ENCODE measurements at places on chromosomes 12 and 14.

DNA sequence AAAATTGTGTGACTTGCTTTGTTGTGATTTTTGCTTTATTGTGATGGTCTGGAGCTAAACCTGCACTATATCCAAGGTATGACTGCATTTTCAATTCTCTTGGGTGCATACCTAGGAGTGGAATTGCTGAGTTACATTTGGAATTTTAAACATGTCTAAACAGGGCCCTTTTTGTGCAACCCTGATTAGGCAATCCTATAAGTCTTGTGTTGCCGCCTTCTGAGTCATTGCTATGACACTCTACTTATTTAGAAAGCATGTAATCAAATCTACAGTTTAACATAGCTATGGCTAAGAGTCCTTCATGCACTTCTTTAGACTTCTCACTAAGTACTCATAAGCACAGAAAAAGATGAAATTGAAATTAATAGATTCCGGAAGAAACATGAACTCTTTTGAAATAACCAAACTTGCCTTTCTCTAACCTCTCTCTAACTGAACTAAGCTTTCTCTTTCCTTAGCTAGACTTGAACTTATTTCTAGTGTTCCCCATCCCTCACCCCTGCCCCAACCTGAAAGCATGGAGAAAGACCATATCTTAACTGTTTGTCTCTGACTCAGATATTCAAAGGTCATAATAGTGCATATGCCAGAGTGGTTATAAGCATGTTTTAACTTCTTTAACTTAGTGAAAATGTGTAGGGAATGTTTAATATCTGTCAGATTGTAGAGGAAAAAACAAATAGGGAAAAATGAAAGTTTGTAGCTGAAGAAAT, 203.0 kb downstream of the SNAPC1 start:
- no peak for DNase-seq

DNA sequence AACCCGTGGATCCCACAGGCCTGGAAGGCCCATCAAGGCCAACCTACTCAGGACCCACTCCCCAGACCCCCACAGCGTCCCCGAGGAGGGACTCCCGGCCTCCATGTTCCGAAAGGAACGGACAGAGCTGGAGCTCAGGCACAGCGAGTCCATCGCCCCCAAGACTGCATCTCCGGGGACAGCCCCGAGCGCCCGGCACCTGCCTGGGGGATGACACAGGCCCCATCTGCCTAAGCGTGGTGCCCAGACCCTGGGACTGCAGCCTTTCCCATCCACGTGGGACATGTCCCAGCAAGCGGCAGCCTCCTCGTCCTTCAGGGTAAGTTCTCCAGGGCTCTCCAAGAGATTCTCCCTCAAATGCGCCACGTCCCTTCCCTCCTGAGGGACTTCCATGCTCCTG, 12.1 kb upstream of the DIO3 start:
- DNase-seq = no peak

GRCh38 chr14:60681271-60681670, 32.0 kb upstream of the SIX1 start:
- DNase-seq = no peak

DNA sequence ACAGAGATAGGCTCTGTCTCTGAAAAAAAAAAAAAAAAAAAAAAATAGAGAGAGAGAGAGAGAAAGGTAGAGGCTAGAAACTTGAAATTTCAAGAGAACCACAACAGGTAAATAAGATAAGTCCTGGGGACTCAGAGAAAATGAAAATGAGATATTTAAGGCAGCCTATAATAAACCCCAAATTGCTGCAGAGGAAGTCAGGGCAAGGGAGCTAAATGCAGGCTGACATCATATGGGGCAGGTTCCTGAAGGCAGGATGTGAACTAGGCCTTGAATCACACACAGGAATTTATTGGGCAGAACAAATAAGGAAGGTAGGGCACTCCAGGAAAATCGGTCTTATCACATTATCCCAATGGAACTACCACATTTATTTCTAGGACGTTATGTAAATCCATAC, 54.9 kb upstream of the NUDT4 start:
- DNase-seq = no peak

DNA sequence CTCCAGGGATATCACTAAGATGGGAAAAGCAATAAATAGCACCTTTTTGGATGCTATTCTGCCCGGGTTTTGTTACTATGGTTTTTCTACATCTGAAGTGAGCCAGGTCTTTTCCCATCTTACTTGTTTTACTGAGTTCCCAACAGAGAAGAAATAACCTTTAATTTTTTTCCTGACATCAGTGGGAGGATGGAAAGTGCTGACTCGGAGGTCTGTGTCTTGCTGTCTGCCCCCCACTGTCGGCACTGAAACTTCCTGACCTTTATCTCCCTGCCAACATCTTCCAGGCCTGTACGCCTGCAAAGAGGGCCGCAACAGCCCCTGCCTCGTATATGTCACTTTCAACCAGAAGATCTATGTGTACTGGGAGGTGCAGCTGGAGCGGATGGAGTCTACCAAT, 11.0 kb downstream of the ITFG2 start:
- DNase-seq = no peak

GRCh38 chr12:20044846-20045245, 323.5 kb upstream of the PDE3A start:
- DNase-seq = no peak

- DNase-seq = no peak
Measured at GRCh38 chr14:53942970-53943750, 13.5 kb downstream of the BMP4 start.

DNA sequence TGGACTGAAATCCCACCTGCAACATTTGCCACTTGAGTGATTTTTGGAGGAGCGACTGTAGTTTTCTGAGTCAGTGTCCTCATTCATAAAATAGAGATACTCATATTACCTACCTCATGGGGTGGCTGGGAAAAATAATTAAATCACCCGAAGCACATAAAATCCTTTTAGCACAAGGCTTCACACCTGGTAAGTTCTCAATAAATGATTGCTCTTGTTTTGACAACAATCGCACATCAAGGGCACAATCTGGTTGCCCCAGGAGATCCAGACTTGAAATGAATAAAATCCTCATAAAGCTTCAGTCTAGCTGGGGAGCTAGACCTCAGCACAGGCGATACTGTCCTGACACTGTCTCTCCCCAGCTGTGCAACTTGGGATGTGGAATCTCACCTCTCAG, 76.0 kb upstream of the CCDC60 start:
- no peak for DNase-seq

DNA sequence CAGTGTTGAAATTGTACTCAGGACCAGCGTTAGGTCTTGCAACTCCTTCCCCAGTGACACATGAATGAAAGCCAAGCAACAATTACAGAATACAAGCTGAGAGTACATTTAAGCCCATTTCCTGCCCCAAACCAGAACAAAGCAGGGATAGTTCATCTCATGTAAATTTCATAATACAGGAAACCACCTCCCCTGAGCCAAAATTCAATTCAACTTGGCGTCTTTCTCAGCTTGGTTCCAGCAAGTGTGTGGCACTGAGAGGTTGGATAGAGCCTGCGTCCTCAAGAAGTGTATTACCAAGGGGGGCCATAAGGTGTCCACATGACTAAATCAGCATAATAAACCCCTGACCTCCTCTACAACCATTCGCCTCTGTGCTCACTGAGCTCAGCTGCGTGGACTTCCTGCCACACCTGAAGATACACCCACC, 278.9 kb upstream of the CRY1 start:
- DNase-seq = no peak

DNA sequence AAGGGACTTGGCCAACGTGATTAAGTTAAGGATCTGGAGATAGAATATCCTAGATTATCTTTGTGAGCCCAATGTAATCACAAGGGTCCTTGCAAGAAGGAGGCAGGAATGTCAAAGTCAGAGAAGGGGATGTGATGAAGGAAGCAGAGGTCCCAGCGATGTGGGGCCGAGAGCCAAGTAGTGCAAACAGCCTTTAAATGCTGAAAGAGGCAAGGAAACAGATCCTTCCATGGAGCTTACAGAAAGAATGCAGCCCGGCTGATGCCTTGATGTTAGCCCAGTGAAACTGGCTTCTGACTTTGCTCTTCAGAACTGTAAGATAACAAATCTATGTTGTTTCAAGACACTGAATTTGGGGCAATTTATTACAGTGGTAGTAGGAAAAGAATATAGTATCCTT, 74.9 kb downstream of the NEDD1 start:
- DNase-seq = no peak

GRCh38 chr14:59256331-59256730, 67.9 kb downstream of the DAAM1 start:
- no peak for DNase-seq

DNA sequence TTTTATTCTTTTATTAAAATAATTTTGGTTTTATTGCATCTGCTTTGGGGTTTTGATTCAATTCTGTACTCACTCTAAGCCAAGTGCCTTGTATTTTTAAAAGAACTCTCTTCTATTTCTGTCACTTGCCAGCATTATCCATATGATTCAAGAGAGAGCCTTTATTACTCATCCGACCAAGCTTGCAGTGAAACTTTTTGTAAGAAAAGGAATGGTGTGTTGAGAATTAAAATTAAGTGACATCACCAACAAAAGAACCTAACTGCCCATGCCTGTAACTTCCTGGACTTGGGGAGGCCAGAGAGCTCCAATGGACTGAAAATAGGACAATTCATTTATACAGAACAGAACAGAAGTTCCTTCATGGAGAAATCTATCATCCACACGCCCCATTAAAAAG, 52.1 kb downstream of the GALNT4 start:
- no peak for DNase-seq

- DNase-seq = no peak
Measured at GRCh38 chr14:96999654-97000155, 202.5 kb downstream of the VRK1 start.

DNA sequence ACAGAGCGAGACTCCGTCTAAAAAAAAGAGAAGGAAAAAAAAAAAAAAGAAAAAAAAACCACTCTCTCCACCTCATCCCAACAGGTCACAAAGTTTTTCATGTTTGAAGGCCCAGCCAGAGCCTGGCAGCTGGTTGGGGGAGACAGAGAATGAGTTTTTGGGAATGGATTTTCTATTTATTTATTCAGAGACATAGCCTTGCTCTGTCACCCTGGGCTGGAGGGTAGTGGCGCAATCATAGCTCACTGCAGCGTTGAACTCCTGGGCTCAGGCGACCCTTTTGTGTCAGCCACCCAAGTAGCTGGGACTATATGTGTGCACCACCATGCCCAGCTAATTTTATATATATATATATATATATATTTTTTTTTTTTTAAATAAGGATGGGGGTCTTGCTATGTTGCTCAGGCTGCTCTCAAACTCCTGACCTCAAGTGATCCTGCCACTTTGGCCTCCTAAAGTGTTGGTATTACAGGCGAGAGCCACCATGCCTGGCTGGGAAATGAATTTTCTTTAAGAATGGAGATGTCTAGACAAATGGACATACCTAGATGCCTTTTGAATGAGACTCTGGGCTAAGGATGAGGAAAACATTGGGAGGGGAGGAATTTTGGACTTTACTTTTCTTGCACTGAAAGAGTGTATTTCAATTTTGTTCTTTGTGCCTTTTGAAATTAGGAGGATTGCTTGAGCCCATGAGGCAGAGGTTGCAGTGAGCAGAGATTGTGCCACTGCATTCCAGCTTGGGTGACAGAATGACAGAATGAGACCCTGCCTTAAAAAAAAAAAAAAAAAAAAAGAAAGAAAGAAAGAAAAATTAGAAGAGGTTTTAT, 16.9 kb upstream of the PPP1R1A start:
- no peak for DNase-seq

- no peak for DNase-seq
Measured at GRCh38 chr14:72796935-72797334, 97.0 kb downstream of the DPF3 start.

DNA sequence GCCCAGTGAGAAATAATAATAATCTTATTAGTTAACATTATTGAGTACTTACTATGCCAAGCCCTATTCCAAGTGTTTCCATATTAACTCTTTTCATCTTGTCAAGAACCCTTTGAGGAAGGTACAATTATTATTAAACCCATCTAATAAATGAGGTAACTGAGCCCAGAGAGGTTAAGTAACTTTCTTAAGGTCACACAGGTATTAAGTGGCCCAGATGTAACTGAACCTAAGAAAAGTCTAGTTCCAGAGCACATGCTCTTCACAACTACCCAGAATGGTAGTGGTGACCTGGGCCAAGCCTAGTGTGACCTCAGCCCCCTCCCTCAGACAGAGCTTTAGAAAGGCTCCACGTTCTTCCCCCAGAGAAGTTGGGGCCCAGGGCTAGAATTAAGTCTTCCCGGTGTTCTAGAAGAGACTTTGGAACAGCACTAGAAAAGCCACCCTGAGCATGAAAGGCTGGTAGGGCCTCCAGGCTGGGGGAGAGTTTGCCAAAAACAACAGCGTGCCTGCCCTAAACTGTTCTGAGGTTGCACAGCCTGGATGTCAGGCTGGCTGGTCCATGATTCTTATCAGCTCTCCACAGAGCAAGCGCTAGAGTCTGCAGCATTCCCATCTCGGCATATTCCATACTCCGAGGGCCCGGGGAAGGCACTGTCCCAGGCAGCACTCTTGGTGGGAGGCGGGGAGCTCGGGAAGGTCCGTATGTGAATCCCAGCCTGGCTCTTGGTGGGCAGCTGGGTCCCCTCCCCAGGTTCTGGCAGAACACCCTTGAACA, 41.3 kb upstream of the CTDSP2 start:
- no peak for DNase-seq

- DNase-seq = no peak
Measured at GRCh38 chr14:56870336-56870735, 60.1 kb upstream of the OTX2 start.

DNA sequence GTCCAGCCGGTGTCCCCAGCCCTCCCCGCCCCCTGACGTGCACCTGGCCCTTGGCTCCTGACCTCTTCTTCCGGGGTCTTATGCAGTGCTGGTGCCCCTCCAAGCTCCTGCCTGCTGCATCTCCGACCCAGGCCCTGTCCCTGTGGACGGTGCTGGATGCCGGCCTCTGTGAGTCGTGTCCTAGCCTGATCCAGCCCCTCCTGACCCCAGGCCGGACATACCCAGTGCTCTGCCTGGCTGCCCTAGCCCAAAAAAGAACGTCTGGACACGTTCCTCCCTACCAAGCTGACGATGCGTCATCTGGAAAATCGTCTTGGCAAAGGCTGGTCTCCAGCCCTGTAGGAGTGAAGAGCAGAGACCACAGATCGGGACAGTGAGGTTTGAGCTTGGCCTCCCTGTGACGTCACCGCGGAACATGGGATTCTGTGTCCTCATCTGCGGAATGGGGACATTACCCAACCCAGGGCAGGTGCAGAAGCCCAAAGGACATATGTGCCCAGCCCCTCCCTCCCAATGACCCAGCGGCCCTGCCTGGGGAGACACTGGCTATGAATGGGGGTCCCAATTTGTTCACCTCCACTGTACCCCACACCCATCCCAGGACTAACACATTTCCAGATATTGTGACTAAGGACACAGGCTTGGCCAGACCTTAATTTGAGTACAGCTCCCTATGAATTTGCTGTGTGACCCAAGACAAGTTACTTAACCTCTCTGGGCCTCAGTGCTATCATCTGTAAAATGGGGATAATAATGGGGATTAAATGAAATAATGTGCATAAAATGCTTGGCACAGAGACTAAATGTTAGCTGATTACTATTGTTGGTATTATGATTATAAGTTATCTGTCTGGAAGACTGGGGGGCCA, 51.0 kb upstream of the BCL11B start:
- DNase-seq = no peak

GRCh38 chr14:102159841-102160240, 20.1 kb downstream of the WDR20 start:
- no peak for DNase-seq

- DNase-seq = no peak
Measured at GRCh38 chr14:64970776-64971477, 1.2 kb downstream of the RAB15 start.
